Activated gamma-delta T cell treated with anti-CD3 and anti-CD28 coated beads, Interleukin-2, amount 50 U/mL, for 16 hours (primary cell): ENCODE measurements at places on chromosomes 5 and 9.

DNA sequence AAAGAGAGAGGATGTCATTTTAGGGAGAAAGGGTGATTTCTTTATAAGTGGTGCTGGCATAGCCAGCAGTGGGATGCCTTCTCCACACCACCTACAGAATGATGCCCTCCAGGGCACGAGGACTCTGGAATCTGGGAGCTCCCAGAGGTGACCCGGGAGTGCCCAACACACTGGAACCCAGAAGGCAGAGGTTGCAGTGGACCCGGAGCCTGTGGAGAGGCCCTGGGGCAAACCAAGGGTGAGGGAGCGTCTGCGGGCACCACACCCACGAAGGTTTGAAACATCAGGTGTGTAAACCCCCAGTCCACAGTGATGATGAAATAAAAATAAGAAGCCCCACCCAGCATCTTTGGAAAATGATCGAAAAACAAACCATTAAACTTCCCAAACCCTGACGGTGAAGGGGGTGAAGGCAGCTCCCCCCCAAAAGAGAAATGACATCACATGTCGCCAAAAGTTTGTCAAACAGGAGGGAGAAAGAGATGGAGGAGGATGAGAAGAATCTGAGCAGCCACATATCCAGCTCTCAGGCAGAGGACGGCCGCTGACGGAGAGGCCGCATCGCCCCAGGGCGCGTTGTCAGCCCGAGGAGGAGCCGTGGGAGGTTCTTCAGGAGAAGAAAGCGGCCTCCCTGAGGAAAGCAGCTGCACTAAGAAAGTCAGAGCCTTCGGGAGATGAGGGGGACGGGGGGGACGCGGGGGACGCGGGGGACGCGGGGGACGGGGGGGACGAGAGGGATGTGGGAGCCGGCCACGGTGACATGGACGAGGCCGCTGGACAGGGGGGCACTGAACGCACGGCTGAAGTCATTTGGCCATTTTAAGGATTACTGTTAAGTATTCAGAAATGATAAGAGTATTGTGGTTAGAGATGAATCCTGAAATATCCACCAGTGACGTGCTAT lies 43.1 kb upstream of the NSMF start:
- no peak for DNase-seq

DNA sequence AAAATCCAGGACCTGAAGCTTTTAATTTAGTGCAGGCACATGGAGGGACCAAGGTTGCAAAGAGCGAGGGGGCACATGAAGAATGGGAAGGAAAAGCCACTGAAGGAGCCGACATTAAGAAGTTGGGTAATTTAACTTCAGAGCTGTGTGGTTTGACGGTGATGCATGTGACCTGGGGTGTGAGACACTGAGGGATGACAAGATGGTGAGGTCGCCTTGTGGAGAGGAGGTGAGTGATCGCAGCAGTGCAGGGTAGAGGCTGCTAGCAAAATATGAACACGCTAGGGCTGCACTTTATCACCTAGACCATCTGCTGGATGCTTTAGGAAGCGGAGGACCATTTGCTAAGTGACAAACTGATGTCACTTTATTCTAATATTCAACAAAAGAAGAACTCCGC lies 339.0 kb upstream of the KIF2A start:
- DNase-seq = no peak

GRCh38 chr5:96734871-96735325 lies 72.7 kb downstream of the CAST start:
- DNase-seq = no peak

DNA sequence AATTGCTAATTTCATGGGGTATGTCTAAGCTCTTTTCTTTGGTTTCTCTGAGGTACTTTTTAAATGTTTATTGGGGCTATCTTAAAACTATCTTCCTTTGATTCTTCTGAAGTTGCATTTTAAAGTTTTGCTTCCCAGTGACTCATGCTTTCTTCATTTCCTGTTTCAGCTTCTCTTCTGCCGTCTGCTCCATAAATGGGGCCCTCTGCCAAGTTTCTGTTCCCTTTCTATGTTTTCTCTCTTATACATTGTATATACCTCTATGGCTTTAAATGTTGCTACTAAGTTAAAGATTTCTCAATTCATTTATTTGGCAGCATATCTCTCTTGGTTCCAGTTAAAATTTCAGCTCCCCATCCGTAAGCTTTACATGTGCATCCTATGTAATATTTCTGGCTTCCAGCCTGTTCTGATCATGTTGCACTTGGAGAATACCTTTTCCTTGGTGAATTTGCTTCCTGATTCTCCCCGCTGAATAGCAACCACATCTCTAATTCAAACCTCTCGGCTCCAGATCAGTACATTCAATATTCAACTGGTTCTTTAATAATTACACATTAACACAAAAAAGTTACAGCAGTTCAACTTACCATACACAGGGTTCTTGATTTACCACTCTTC lies 125.3 kb downstream of the ST8SIA4 start:
- DNase-seq = no peak

- DNase-seq = no peak
Measured at GRCh38 chr5:119417891-119418605, 34.2 kb upstream of the HSD17B4 start.

DNA sequence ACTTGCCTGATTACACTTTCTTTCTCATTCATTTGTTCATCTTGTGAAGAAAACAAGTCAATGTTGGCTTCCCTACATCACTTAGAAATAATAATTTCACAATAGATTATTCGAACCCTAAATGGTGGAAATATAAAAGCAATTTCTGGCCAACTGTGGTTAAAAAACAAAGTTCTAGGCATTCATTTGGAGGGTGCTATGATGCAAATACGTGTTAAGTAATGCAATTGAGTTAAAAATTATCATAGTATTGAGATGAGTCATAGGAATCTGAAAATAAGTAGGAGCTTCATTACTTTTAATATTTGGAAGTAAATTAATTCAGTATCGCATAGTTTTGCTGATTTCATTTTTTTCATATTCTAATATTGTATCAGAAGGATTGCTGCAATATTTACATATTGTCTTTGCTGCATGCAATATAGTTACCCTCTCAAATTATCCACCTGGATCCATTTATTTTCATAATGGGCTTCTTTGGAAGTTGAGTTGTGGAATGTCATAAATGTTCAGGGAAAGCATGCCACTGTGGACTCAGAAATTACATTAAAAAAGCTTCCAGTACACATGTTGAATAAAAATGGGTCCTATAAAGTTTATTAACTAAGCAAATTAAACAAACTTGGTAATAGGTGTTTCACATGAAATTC lies 647.7 kb upstream of the WWC1 start:
- no peak for DNase-seq

- DNase-seq = no peak
Measured at GRCh38 chr5:4068171-4068570, 472.5 kb downstream of the IRX1 start.

DNA sequence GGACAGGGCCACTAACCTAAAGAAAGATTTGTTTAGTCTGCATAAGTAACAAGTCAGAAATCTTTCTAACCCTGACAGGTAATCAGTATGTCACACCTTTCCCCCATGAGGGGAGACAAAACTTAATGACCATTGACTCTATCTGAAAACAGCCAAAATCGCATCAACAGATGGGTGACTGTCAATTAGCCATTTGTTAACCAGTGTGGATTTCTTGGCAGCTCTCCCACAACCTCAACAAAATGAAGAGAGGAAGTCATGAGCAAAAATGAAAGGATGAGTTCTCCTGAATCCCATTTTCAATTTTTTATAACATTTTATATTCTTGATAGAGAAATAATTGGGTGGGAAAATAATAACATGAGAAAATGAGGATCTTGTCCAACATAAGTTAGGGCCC lies 84.6 kb upstream of the SNX2 start:
- DNase-seq = no peak

DNA sequence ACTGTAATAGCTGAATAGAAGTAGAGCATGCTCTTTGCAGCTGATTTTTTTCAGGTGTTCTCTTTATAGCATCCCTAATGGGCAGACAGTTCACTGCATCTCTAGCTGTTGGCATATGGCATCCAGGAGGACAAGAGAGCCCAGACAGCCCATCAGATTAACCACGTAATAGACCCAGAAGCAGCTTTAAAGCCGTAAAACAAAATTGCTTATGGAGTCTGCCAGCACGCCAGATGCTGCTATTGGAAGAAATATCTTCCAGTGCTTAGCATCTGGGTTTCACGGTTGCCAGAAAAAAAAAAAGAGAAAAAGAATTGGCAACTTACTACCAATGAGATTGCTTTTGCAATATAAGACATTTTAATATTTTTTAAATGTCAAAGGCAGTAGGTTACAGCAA lies 869.4 kb upstream of the NUDT12 start:
- no peak for DNase-seq

DNA sequence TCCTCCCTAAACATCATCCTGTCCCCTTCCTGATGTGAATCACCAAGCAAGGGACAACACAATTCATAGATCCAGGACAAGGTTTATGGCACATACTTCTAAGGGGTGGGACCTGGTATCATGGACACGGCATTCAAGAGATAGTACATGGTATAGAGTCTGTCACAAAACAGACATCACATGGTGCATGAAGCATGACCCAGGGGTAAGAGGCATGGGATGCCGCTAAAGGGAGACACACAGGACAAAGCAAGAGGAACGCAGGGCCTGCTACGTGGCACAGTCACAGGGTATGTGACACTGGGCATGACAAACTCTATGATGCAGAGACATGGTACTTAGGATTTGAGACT lies 20.7 kb downstream of the GSN start:
- DNase-seq = no peak

GRCh38 chr5:137199966-137200365 lies 299.2 kb downstream of the SPOCK1 start:
- DNase-seq = no peak

DNA sequence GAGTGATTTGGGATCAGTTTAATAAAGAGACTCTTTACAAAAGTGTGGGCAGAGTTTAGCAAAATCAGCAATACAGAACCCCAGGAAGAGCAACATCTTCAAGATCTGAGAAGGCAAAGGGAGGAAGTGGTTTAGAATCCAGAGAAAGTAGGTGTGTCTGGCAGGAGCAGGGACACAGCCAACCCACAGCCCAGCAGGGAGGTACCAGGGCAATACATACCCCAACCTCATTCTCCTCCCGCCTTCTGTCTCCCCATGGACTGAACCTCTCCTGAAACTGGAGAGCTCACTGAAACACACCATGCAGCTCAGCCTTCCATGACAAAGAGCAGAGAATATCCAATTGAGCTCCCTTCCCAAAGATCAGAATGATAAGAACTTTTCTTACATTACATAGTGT lies 283.4 kb downstream of the PRELID2 start:
- no peak for DNase-seq

DNA sequence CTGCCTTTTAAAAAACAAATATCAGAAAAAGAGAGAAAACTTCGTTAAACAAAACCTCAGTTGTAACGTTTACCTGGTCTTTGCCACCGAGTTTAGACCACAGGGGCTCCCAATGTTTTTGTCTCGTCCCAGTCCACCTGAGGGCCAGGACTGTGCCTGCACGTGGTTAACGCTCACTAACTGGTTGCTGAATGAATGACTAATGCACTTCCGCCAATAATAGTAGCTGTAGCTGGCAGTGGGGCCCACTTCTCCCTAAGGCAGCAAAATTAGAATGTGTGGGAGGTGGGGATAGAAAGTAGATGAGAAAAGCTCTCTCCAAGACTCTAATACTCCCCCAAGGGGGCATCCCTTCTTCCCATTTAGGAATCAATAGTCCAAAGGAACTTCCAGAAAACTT lies 29.1 kb upstream of the MED27 start:
- no peak for DNase-seq
